DMS153 (cell line): ENCODE measurements at places on chromosomes 16 and 17.

DNA sequence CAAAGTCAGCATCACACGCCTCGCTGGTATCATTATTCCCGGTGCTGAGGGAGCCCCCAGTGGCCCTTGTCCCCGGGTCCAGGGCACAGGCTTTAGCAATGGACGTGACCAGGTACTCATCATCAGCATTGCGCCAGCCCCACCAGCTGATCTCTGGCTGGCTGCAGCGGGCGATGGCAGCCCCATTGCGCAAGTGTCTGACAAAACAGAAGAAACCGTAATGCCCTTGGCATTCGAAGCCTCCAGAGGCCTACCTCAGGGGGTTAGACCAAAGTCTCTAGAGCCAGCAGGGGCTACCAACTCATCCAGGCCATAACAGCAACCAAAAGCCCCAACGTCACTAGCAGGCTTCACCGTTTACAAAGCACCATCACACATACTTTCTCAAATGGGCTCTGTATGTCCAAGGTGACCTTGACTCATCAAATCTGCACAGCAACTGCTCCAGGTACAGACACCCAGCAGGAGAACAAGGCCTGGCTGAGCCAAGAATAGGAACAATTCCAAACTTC is 7.3 kb downstream of the MTMR4 start:
- DNase-seq, result no peak

DNA sequence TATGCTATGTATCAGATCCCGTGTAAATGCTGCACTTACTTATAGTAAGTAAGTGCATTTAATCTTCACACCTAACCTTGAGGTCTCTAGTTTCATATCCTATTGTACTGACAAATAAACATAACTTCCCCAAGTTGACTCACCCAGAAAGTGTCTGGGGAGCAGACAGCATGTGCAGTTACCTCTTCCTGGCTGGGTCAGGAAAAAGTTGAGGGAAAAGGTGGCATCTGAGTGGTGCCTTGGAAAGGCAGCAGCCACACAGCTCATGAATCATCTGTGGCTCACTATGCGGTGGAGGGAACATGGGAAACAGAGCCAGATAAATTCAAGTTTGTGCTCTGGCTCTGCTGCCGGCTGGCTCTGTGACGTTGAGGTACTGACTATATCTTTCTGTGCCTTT is 382.0 kb upstream of the DYNLRB2 start:
- DNase-seq, result no peak

DNA sequence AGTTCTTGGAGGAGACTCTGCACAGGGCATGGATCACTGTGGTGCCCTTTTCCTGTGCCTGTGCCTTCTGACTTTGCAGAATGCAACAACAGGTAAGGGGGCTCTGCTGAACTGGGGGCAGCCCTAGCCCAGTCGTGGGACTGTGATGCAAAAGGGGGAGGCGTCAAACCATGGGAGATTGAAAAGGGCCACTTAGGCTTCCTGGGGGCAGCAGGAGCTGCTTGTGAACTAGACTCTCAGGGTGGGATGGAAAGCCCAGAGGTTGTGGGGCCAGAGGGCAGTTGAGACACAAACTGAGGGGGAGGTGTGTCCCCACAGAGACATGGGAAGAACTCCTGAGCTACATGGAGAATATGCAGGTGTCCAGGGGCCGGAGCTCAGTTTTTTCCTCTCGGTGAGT is 19.6 kb downstream of the ADGRG5 start:
- no peak for DNase-seq

DNA sequence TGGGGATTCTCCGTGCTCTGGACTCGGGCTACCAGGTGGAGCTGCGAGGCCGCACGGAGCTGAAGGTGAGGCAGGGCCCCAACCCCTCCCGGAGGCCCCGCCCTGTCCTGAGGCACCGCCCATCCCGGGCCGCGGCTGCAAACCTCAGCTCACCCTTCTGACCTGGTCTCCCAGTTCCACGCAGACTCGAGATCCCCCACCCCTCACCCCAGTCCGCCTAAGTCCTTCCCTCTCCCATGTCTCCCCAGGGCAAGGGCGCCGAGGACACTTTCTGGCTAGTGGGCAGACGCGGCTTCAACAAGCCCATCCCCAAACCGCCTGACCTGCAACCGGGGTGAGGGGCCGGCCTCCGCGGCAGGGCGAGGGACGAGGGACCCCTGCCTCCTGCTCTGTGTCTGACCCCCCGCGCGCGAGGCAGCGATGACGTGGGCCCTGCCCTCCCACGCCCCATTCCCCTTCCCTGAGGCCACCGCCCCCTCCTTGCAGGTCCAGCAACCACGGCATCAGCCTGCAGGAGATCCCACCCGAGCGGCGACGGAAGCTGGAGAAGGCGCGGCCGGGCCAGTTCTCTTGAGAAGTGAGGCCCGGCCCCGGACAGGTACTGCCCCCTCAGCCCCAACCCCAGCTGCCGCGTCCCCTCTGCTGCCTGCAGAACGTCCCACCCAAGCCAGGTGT is 13.7 kb downstream of the GUCY2D start:
- no peak for DNase-seq

GRCh38 chr17:79221597-79221996 is 147.0 kb downstream of the ENGASE start:
- DNase-seq, result no peak

GRCh38 chr17:72021417-72022041 is 99.3 kb upstream of the SOX9 start:
- DNase-seq, result no peak

- DNase-seq, result peak; percentile 65
Observed at GRCh38 chr16:85689285-85689949, 663 bp upstream of the GINS2 start.

GRCh38 chr17:41907185-41907556 is 11.6 kb downstream of the ACLY start:
- DNase-seq, result no peak

GRCh38 chr16:22659933-22660332 is 149.2 kb downstream of the NPIPB5 start:
- DNase-seq, result no peak

DNA sequence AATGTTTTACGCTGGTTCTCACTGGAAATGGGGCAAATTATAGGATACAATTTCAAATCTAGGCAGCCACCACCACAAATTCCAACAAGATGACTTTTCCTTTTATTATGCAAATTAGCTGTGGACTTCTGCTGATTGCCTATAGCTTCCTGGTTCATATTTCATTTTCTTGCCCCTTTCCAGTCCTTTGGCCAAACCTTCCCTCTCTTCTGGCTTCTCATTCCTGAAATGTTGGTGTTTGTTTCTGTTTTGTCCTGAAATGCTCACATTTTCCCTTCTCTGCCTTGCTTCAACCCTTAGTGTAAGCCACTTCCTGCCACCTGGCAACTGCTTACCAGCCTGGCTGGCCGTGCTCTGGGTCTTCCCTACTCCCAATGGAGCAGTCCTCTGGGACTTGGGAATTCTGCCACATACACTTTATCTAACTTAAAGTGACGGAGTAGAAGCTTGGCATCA is 14.0 kb downstream of the PRSS54 start:
- DNase-seq, result no peak

DNA sequence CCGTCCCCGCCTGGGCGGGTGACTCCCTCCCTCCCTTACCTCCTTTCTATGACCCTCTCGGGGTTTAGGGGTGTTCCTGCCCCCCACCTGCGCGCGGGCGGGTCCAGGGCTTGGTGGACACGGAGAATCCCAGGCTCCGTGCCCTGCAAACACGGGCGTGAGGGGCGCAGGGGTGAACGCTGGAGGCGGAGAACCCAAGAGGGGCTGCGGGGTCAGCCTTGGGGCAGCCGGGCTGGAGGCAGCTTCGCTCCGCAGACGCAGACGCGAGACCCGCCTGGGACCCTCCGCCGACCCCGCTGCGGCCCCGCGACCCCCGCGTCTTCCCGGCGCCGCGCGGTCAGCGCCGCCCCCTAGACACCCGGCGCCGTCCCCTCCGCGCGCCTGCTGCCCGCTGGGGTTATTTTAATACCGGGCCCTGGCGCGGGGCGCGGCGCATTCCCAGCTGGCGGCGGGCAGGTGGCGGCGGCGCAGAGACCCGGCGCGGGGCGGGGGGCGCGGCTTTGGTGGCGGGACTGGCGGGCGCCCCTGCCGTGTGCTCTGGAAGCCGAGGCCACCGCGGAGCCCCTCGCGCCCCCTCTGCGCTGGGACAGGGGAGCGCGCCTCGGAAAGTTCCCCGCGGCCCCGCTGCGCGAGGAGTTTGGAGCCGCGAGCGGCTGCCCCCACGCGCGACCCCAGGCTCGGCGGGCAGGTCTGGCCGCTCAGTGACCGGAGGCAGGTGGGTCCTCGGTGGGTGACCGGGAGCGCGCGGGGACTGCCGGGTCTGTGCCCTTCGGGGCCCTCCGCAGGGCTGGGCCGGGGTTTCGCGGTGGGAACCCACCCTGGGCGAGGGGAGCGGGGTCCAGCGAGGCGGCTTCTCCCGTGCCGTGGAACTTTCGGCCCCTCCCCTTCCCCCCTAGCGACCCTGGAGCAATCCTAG is at the start of gene UTS2R:
Gene UTS2R (plus strand): TSS at position 433 of the 916 bp plus-strand sequence. CDS start 2,560 bp downstream, outside the sequence.
- no peak for DNase-seq

DNA sequence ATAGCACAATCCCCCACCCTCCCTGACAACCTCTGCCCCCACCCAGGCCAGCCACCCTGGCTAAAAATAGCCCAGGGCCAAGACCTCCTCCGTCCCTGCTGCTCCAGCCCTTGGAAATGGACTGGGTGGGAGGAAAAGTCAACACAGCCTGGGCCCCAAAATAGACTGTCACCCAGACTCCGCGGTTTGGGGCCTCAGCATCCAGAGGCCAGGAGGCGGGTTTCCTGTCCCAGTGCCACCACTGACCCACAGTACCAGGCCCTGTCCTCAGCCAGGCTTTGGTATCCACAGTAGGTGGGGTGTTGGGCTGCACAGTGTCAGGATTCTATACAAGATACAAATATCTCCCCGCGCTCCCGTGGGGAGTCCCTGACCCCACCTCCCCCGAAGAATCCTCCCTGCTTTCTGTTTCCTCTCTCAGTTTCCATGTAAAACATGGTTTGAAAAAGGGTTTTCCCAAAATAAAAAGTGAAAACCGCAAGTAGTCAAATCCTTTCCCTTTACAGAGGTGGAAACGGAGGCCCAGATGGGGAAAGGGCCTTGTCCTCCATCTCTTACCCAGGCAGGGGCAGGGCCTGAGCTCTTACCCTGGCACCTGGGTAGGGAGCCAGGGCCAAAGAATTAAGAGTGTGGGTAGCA is 20.1 kb downstream of the CPNE2 start:
- DNase-seq, result no peak

- DNase-seq, result no peak
Observed at GRCh38 chr17:49061524-49061943, 64.3 kb downstream of the IGF2BP1 start.

DNA sequence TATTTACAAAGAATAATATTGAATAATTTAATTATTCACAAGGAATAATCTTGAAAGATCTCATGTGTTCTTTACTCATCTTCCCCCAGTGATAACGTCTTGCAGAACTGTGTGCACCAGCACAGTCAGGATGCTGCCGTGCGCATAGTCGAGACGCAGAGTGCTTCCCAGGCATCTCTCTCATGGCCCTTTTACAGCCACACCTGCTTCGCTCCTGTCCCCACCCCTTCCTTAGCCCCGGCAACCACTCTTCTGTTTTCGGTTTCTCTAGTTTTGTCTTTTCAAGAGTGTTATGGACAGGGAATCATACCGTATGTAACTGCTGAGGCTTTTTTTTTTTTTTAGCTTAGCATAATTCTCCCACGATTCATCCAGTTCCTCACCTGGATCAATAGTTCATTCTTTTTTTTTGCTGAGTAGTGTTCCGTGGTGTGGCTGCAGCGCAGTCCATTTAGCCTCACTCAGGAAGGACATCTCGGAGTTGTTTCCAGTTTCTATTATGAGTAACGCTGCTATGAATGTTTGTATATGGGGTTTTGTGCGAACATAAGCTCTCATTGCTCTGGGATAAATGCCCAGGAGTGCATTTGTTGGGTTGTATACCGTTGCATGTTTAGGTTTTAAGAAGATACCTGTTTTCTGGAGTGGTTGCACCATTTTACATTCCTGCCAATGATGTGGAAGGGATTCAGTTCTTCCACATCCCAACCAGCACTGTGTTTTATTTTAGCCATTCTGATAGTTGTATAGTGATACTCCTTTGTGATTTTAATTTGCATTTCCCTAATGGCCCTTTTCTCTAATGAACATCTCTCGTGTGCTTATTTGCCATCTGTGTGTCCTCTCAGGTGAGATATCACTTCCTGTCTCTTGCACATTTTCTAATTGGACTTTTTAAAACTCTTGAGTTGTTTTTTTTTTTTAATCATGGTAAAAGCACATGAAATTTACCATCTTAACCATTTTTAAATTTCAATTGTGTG is 47.6 kb downstream of the SEC14L1 start:
- DNase-seq, result no peak

DNA sequence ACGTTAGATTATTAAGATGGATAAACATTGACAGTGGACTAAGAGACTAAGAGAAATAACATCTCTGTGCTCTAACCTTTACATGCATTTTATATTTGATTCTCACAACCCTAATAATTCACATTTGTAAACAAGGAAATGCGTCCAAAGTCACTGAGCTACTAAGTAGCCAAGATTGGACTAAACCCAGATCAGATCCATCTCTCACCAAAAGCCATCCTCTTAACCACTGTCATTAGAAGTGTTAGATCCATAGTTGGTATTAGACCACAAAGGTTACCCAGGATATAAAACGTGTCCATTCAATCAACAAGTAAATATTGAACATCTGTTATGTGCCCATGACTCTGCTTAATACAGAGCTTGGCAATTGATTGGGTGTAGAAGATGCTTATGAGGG is 5.2 kb downstream of the HSD17B2 start:
- peak; percentile 74 for DNase-seq

DNA sequence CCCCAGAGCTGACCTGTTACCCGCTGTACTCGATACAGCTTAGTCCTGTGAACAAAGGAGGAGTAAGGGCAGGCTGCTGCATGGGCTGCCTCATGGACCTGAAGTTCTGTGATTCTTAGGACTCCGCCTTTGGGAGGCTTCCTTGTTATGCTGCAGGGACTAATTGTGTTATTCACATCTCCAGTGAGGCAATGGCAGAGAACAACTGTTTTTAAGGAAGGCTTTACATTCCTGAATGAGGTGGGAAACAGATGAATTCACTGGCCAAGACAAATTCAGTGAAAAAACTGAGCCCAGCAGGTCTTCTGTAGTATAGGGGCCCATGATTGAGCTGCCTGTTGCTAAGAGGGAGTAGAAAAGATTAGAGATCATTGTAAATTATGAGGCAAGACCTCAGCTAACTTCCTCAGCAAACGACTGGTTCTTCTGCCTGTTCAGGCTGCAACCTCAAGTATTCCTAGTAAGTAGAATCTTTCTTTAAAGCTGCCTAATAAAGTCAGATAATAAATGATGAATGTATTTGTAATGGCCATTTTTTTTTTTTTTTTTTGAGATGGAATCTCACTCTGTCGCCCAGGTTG is 26.3 kb downstream of the ADORA2B start:
- DNase-seq, result no peak

DNA sequence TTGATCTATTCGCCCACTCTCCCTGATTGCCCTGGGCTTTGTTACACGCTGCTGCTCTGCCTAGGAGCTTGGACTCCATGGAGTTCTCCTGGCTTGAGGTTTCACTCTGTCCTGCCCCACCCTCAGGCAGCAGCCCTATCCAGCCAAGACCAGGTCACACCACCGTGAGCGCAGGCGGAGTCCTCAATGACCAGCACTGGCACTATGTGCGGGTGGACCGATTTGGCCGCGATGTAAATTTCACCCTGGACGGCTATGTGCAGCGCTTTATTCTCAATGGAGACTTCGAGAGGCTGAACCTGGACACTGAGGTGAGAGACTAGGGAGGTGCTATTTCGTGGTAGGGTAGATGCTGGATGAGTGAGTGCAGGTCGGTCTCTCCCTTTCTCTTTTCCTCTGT is 3.5 kb downstream of the CNTNAP1 start:
- no peak for DNase-seq

GRCh38 chr17:64125937-64126336 is 4.0 kb downstream of the ERN1 start:
- no peak for DNase-seq

- no peak for DNase-seq
Observed at GRCh38 chr17:75525806-75526554, 483 bp downstream of the LLGL2 start.
